ENCODE measurements at places on chromosomes 3 and 15. TPM values are rescaled to one million over a fixed set of nuclear protein-coding genes. Genes with fewer than 3 reads are reported as not detected.

The SLCO3A1 gene
- 4.1 TPM for total RNA-seq

The CCR8 gene
- total RNA-seq = not detected

The IL16 gene
- 3.2 TPM for total RNA-seq

The GHRL gene
- not detected for total RNA-seq

The CPNE9 gene
- total RNA-seq = not detected

The BCL2A1 gene
- 8.8 TPM for total RNA-seq

The ARL14 gene
- not detected for total RNA-seq

The CLRN1 gene
- not detected for total RNA-seq

The GNAT1 gene
- not detected for total RNA-seq

The CYP1A2 gene
- total RNA-seq = not detected

The FBLN2 gene
- 621 TPM for total RNA-seq

The PODXL2 gene
- 0.79 TPM for total RNA-seq

The PLA2G4B gene
- total RNA-seq = 0.79 TPM

The WWTR1 gene
- total RNA-seq = 23.2 TPM

The ISLR gene
- total RNA-seq = 214 TPM

The KBTBD8 gene
- total RNA-seq = 0.77 TPM

The TKT gene
- total RNA-seq = 951 TPM

The FAM81A gene
- under 0.01 TPM for total RNA-seq

The LRRIQ4 gene
- total RNA-seq = not detected

The LEKR1 gene
- total RNA-seq = 0.26 TPM

The CPN2 gene
- total RNA-seq = not detected

The SPINT1 gene
- total RNA-seq = 0.32 TPM

The PYGO1 gene
- 6.3 TPM for total RNA-seq

The STARD9 gene
- total RNA-seq = 6.1 TPM

The GOLGA6B gene
- total RNA-seq = under 0.01 TPM

The ACKR4 gene
- 4.7 TPM for total RNA-seq

The SLC12A8 gene
- total RNA-seq = 2.8 TPM

The CFAP100 gene
- total RNA-seq = not detected

All from bronchial smooth muscle cell (primary cell).